ENCODE measurements at places on chromosomes 1 and 21. TPM values are rescaled to one million over a fixed set of nuclear protein-coding genes. Genes with fewer than 3 reads are reported as not detected.

DNA sequence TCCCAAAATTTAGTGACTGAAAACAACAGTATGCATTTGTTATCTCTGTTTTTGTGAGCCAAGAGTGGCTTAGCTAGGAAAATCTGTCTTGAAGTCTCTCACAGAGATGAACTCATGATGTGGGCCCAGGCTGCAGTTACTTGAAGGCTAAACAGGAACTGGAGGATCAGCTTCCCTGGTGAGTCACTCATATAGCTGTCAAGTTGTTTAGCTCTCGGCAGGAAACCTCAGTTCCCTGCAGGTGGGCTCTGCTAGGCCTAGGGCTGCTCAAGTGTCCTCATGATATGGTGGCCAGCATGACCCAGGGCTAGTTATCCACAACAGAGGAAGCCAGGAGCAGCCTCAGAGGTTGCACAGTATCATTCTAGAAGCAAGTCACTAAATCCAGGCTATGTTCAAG lies 30.2 kb upstream of the DDX59 start:
- no peak overlapping the region for H3K4me3 ChIP-seq
- H3K27me3 ChIP-seq: no peaks in the 10 kb centered on the region
- DNase-seq: no peak
- H3K36me3 ChIP-seq: no peaks in the 10 kb centered on the region
- H3K4me1 ChIP-seq: no peaks in the 10 kb centered on the region

DNA sequence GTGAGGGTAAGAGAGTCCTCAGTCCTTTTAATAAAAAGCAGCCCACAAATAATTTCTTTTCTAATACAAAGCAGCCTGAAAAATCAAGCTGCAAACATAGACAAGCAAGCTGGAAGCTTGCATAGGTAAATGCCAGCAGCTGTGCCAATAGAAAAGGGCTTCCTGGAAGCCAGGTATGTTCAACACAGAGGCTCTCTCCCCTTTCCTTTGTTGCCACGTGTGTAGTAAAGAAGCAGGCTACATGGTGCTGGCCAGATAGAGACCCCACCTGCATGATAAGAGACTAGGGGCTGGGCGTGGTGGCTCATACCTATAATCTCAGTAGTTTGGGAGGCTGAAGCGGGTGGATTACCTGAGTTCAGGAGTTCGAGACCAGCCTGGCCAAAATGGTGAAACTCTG lies 50.1 kb upstream of the ERRFI1 start:
- H3K4me1 ChIP-seq: peaks cover 2% of the 10 kb centered on the region
- no peak for DNase-seq
- H3K36me3 ChIP-seq: no peaks in the 10 kb centered on the region

DNA sequence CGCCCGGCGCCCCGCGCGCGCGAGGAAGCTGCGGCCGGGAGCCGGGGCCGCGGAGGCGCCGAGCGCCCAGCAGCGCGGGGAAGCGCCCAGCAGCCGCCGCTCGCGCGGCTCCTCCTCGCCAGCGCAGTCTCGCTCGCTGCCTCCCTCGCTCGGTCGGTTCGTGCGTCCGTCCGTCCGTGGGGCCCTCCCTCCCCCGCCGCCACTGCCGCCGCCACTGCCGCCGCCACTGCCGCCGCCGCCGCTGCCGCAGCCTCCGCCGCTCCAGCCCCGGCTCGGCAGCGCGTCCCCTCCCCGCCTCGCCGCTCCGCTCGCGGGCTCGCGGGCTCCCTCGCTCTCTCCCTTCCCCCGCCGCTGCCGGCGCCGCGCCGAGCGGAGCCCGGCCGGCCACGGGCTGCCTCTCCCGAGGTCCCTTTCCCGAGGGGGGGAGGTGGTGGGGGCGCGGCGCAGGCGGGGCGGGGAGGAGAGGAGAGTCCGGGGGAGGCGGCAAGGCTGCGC lies at the start of gene KCND3:
Gene KCND3 (minus strand): TSS at position 138 of the 495 bp plus-strand sequence.
- no peaks in the 10 kb centered on the region for H3K36me3 ChIP-seq
- H3K4me3 ChIP-seq: peak within 1 kb of the TSS; percentile 75
- no peaks in the 10 kb centered on the region for H3K27me3 ChIP-seq
- peak within 1 kb of the TSS; percentile 19 for H3K27ac ChIP-seq
- peak; percentile 53 for DNase-seq
- no peaks in the 10 kb centered on the region for H3K4me1 ChIP-seq

CFAP74 gene
- 0.36 TPM for total RNA-seq

GRCh38 chr1:1291548-1292441 lies 11.6 kb downstream of the SCNN1D start:
- H3K4me1 ChIP-seq: no peaks in the 10 kb centered on the region
- H3K27me3 ChIP-seq: no peaks in the 10 kb centered on the region
- no peak overlapping the region for H3K4me3 ChIP-seq
- DNase-seq: no peak

- no peak for DNase-seq
- H3K36me3 ChIP-seq: no peaks in the 10 kb centered on the region
- H3K27ac ChIP-seq: no peak overlapping the region
- H3K4me1 ChIP-seq: no peaks in the 10 kb centered on the region
These were observed 39.5 kb downstream of the CRB1 start for GRCh38 chr1:197307551-197307950.

- H3K4me3 ChIP-seq: no peak overlapping the region
- no peak overlapping the region for H3K27ac ChIP-seq
- no peak for DNase-seq
These were observed 49.6 kb upstream of the NTPCR start for GRCh38 chr1:232900818-232901217.
